Effector CD4-positive, alpha-beta T cell (primary cell): ENCODE measurements at places on chromosomes 2 and 18.

DNA sequence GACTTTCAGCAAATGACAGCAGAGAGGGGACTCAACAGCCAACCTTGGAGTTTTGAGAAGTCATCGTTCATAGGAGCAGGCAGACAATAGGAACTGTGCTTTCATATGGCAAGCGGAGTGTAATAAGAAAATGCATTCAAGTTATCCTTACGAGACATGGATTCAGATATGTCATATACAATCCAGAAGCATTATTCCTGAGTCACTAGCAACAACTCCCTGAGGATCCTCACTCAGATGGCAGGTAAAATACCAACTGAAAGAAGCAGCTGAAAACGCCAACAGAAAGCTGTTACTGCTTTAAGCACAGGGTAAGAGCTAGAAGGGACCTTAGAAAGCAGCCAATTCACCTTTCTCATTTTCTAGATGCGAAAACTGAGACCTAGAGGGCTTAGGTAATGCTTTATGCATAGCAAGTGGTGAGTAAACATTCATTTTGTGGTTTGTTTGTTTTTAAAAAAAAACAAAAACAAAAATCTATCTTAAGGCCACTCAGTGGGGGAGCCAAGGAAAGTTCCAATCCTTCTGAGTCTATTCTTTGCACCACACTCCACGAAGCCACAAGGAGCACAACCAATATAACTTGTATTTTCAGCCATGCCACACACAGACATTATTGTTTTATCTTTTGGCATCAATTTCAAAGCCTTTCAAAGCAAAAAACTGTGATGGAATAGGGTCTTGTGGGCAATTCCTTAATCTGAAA is 89.1 kb upstream of the RIOK3 start:
- DNase-seq: no peak

DNA sequence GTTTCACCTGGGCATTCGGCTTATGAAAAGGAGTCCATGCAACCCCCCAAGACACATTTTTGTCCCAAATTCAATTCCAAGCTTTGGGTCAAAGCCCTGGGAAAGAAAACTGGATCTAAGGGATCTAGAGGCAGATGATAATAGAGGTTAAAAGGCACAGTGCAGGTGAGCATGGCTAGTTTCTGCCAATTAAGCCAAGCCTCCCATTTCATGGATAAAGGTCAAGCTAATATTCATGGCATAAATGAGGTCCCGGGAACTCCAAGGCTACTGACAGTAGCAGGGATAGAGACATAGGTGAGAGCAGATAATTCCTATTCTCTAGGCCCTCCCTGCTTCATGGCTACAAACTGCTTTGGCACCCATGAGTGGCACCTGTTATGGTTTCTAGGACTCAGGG is 83.1 kb downstream of the CAMKMT start:
- DNase-seq: no peak

GRCh38 chr2:62424899-62425298 is 81.1 kb downstream of the TMEM17 start:
- no peak for DNase-seq

- no peak for DNase-seq
Measured at GRCh38 chr2:239021651-239022436, 174.0 kb downstream of the TWIST2 start.

DNA sequence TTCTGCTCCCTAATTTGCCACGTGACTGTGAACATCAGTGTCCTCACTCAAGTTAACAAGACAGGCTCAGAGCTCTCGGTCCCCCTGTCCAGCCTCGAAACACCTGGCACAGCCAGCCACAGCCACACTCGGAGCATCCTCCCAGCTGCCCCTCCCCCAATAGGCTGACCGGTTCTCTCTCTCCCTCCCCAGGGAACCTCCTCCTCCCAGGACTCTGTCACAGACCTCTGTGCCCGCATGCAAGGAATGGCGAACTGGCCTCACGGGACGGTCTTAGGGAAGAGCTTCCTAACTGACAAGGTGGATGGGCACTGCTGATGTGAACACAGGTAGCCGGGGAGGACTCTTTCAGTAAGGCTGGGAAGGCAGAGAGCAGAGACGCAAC is 18.8 kb downstream of the CYP26B1 start:
- no peak for DNase-seq

- DNase-seq: no peak
Measured at GRCh38 chr2:172440795-172441194, 13.4 kb downstream of the ITGA6 start.

- DNase-seq: no peak
Measured at GRCh38 chr2:182038576-182038975, 52.9 kb downstream of the PPP1R1C start.

GRCh38 chr2:47620770-47621437 is 162.0 kb upstream of the MSH6 start:
- DNase-seq: no peak

GRCh38 chr2:29262681-29263260 is 147.6 kb downstream of the CLIP4 start:
- DNase-seq: no peak

DNA sequence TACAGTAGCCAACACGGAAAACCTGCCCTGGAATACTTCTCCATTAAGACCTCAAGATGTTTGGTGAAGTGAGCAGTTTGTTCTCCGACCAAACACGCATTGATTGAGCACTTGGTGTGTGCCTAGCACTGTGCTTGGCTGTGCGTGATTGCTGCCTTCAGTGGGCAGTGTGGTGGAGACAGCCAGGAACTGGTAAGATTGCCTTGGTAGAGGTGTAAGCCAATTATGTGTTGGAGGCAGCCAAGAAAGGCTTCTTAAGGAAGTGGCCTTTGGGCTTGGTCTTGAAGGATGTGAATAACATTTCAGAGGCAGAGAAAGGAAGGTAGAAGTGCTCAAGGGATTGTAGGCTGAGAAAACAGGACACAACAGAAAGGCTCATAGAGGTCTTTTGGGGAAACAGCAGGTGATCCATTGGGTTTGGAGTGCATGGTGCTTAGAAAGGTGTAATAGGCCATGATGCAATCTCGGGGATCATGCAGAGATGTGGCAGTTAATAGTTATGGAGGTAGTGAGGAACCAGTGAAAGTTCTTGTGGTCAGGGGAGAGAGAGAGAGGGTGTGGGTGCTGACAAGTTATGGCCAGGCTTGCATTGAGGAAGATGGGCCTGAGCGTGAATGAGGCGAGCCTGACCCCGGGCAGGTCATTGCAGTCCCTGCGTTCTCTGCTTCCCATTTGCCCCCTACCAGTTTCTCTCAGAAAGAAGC is 6.3 kb downstream of the B3GNT2 start:
- DNase-seq: no peak

GRCh38 chr2:12828980-12829379 is 112.2 kb downstream of the TRIB2 start:
- DNase-seq: no peak

DNA sequence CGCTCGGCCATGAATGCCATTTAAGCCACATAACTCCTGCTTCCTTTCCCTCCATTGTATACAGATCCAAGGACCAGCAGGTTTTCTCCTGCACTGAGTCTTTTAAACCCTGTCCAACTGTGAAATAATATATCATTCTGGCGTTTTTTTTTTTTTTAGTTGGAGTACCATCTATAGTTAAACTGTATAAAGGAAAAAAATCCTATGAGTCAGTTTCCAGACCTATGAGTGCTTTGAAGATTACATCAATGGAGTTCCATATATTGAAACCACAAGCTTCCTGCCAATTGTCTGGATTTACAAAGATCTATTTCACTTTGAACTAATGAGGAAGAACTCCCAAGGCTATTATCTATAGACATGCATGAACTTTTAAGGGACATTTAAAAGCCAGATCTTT is 2.4 kb upstream of the MALT1 start:
- no peak for DNase-seq

GRCh38 chr2:708667-709066 is 31.5 kb upstream of the TMEM18 start:
- DNase-seq: no peak

- no peak for DNase-seq
Measured at GRCh38 chr2:105274046-105274445, 32.5 kb downstream of the GPR45 start.

- DNase-seq: no peak
Measured at GRCh38 chr18:12891561-12891960, 7.5 kb upstream of the PTPN2 start.

DNA sequence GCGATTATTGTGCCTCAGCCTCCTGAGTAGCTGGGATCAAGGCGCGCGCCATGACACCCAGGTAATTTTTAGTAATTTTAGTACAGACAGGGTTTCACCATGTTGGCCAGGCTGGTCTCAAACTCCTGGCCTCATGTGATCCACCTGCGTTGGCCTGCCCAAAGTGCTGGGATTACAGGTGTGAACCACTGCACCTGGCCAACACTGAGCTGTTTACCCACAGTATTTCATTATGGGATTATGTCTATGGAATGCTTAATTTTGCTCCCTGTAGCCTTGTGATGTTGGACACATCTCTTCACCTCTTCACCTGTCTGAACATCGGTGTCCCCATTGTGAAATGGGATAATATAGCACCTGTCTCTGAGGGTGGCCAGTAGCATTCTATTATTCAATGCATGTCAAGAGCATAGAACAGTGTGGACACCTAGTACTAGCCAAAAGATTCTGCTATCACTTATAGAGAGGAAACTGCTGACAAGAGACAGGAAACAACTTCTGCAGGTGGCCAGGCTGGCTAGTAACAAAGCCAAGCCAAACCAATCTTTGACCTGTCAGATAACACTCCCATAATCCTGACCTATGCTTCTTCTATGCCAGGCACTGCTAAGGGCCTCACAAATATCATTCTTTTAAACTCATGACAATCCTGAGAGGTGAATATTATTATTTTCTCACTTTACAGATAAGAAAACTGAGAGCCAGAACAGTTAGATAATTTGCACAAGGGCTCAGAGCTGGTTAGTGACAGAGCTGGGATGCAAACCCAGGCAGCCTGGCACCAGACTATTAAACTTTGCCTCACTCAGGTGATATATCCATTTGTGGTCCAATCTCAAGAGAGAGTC is 29.4 kb upstream of the REEP1 start:
- DNase-seq: no peak

DNA sequence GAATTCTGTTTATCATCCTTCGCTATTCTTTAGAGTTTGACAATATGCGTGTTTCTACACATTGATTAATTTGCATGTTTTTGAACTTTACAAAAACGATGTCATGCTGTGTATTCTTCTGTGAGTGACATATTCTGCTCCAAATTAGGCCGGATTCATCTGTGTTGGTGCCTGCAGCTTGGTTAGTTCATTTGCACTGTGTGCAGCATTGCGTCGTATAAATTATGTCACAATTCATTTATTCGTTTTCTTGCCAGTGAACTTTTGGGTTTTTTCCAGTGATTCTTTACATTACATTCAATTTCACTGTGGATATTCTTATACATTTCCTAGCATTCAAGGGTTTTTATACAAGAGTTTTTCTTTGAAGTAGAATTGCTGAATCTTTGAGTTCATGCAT is 118.3 kb downstream of the KCNF1 start:
- DNase-seq: no peak

- no peak for DNase-seq
Measured at GRCh38 chr2:122389694-122390093, 634.2 kb downstream of the TSN start.

GRCh38 chr2:16014041-16014787 is 73.9 kb downstream of the MYCN start:
- no peak for DNase-seq

- no peak for DNase-seq
Measured at GRCh38 chr2:240917009-240917683, 11.0 kb downstream of the CROCC2 start.

DNA sequence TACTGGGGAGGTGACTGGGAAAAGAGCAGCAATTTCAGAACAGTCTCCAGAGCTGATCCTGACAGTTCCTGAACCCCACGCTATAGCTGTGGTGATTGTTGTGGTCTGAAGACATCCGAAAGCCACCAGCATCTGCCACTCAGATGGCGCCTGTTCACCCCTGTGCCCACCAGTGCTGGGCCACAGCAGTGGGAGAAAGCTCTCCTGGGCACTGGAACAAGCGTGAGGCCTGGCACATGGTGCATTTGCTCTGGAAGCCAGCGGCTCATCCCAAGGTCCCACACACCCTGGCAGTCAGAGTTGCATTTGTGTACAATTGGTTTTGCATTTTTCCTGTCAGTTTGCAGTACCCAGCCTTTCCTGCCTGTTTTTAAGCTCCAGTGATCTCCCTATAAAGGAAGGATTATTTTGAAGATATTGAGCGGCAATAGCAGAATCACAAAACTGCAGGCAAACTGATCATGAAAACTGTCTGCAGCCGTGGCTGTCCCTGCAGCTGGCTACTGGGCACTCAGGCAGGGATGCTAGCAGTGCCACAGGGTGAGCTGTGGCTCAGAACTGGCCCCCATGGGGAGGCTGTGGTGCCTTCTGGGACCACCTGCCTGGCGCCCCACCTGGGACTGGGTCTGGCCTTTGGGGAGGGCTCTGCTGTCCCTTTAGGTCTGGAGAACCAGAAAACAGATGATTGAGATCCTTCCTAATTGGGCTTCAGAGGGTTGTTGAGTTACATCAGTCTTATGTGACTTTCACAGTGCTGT is 30.1 kb downstream of the IMPA2 start:
- DNase-seq: no peak

DNA sequence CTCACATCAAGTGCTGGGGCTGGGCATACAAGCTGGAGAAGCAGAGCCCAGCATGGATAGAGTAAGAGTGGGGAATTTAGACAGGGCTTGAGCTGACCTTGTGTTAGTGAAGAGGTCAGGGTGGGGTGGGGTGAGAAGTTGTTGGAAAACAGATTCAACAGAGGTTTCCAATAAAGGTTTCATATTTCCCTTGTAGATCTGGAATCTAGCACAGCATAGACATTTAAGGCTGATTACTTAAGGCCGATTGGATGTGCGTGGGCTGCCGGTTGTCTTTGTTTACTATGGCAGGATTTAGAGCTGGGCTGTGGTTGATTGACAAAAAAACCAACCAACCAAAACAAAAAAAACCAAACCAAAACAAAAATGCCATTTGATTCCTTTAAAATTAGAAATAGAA is 114.9 kb upstream of the SEC11C start:
- no peak for DNase-seq

GRCh38 chr2:213787869-213788268 is 503.6 kb downstream of the SPAG16 start:
- no peak for DNase-seq

DNA sequence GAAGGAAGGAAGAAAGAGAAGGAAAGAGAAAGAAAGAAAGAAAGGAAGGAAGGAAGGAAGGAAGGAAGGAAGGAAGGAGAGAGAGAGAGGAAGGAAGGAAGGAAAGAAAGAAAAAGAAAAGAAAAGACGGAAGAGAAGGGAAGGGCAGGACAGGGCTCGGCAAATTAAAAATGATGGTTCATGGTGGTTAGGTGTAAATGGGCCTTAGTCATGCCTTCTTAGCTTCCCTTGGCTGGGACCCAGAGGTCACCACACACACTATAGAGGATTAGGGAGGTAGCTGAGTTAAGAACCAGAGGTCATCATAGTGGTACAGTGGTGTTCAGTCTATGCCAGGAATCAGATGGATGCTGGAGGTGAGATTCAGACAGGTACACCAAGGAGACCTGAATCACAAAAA is 9.3 kb upstream of the ATL2 start:
- no peak for DNase-seq

- DNase-seq: no peak
Measured at GRCh38 chr2:204452464-204453023, 92.7 kb upstream of the PARD3B start.

- peak; percentile 37 for DNase-seq
Measured at GRCh38 chr2:26942543-26943295, 27.7 kb upstream of the MAPRE3 start.

- DNase-seq: no peak
Measured at GRCh38 chr18:398935-399630, 101.4 kb downstream of the COLEC12 start.

- no peak for DNase-seq
Measured at GRCh38 chr18:11343096-11343495, 193.7 kb upstream of the PIEZO2 start.

- no peak for DNase-seq
Measured at GRCh38 chr2:43345872-43346271, 119.5 kb upstream of the ZFP36L2 start.

- no peak for DNase-seq
Measured at GRCh38 chr2:6309415-6310255, 556.1 kb downstream of the CMPK2 start.
